Cardiac ventricle fibroblast (primary cell): ENCODE measurements at places on chromosomes 3 and 15. TPM values are rescaled to one million over a fixed set of nuclear protein-coding genes. Genes with fewer than 3 reads are reported as not detected.

Gene GPR87
- total RNA-seq: not detected in 2 replicates

Gene EOGT
- 11.3 and 13.4 TPM in 2 replicates for total RNA-seq

Gene RAB6B
- 0.29 and 1.7 TPM in 2 replicates for total RNA-seq

Gene LRRC28
- total RNA-seq: 14.6 and 28.3 TPM in 2 replicates

Gene ZIC1
- not detected in 2 replicates for total RNA-seq

Gene EPM2AIP1
- 11.5 and 21.4 TPM in 2 replicates for total RNA-seq

Gene GPX1
- 286 and 311 TPM in 2 replicates for total RNA-seq

Gene C3orf20
- not detected in 2 replicates for total RNA-seq
